ENCODE measurements at places on chromosomes 2 and 18.

DNA sequence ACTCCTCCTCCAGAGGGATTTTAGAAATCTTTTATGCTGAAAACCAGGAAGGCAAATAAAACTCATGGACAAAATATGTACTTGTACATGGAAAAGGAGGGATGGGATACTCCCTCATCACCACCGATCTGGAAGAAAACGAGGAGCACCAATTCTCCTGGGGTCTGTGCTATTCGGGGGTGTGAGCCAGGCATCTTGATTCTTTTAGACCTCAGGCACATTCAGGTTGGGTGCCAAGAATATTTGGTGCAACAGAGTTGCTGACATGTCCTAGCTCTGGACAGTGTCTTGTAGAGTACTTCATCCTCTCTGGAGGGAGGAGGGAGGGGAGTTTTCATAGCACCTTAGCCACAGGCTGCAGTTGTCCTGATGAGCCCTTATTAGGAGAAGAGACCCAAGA lies 163.0 kb downstream of the PRKCE start:
- no peak for DNase-seq

DNA sequence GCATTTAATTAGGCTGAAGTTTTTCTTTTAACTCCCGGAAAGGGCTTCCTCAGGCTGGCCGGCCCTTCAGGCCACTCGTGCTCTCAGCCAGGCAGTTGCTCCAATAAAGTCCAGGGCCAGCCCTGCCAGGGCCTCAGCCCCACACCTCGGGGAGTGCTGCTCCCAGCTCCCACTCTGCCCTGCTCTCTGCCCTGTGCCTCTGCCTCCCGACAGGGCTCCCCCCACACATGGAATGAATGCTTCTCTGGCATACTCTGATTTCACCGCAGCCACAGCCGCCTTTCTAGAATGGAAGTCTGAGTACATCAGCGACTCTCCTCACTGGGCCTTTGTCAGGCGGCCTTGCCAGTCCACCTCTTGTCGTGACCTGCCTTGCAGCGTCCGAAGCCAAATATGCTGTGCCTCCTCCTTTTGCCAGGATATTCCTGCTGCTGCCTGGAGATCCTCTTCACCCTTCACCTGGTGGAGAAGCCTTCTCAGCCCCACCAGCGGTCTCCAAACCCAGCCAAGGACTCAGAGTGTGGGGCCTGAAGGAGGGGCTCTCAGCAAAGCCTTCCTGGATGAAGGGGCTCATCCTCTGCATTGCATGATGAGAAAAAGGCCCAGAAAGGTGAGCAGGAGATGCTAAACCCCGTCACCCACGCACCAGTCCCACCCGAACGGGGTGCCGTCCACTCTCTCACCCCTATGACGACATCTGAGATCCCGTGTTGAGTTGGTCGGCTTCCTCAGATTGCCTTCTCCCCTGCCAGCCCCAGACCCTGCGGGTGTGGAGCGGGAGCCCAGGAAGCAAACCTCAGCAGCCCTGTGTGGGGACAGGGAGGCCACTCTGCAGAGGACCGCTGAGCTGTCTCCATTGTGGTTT lies 472.7 kb upstream of the HS6ST1 start:
- DNase-seq: no peak

DNA sequence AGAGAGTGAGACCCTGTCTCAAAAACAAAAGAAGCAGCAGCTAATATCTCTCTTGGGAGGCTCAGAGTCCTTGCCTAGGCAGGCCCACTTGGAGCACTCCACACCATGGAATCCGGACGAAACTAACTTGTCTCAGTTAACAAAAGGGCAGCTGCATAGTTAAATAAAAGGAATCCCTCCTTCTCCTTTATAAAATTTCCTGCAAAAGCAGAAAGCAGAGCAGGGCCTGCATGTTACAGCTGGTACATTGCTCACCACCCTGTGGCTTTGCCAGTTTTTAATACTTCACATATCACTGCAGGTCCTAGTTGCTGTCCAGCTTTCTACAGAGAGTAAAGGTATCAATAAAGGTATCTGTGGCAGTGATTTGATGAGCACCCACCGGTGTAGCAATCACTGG lies 93.6 kb downstream of the ASAP2 start:
- no peak for DNase-seq

DNA sequence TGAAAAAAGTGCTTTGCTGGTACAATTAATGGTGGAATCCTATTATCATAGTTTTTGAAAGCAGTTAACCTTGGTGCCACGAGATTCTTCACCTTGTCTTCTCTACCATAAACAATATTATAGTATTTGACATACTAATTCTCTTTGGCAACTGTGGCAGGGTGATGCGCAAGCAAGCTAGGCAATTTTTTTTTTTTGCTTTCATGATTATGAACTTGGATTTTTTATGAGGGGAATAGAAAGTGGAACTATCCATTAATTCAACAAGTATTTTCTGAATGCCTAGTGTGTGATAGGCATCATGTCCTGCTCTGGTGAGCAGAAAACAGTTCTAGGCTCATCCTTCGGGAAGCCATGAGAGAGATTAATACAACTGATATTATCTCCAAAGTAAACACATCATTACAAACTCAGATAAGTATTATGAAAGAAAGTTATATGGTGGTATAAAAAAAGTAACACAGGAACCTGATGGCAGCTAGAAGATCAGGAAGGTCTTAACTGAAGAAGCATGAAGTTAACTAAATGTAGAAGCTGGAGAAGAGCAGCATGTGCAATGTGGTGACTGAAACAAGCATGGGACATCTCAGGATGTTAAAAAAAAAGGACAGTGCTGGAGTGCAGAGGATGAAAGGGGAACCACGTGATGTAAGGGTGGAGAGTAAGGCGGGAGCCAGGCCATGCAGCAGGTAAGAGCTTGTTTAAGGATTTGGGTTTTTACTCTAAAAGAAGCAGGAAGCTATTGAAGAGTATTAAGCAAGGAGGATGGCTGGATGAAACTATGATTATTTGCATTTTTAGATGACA lies 113.7 kb downstream of the ZEB2 start:
- DNase-seq: no peak

- peak; percentile 72 for DNase-seq
Measured at GRCh38 chr18:34322365-34323289, 97.9 kb upstream of the NOL4 start.

DNA sequence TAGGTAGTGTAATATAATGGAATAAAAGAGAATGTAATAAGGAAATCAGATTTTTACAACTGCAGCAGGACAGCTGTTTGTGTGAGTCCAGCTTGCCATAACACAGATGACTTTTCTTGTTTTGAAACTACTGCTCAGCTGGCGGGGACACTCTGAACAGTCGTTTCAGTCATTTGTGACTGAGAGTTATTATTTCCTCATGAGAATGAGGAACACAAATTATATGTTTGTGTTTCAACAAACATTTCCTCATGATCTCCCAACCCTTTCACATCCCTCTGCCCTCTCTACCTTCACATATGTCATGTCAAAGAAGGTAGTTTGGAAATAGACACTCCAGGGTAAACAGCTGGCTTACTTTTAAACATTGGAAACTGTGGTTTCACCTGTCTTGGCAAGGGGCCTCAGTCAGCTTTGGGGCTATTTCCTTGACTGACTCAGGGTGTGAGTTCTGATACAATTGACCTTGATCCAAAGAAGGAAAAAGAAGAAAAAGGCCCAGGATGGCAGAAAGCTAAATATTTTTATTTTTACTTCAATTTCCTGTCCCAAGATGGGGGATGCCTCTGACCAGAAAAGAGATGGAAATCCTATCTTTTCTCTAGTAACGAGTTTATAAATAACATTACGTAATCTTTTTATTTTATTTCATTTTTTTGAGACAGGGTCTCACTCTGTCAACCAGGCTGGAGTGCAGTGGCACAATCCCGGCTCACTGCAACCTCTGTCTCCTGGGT lies 593 bp downstream of the SP140L start:
- no peak for DNase-seq

- DNase-seq: no peak
Measured at GRCh38 chr2:125004106-125004800, 979.2 kb downstream of the CNTNAP5 start.

DNA sequence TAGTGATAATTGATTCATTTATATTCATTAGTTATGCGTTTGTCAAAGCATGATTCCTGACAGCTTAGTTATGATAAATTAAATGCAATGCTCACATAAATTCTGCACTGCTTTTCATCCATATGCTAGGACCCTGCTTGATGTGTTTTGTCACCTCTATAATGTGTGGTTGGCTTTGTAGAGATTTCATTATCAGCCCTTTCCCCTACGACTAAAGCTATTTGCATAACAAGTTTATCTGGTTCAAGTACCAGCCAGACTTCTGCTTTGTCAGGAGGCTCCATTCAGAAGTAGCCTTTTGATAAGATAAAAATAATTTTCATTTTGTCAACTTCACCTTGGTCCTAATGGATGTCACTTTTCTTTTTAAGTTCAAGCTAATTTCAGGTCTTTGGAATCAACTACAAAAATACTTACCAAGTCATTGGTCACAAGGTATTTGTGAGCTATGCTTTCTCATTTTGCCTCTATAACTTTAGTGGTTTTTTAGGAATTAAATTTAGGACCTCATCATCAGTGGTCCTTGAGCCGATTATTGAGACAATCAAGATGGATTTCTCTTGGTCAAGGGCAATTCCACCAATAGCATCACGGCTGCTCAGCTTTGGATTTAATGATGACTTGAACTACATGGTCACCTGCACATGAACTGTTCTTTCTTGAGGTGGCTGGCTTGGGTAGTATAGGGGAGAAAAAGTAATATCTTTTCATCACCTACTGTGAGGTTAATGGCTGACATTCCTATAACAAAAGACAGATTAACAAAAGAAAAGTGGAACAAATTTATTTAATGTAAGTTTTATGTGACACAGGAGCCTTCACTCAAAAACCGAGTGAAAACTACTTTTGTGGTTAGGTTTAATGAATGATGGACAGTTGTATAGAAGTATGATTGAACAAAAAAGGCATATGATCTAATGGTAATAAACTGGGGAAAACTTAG lies 162.1 kb downstream of the MYO3B start:
- DNase-seq: peak; percentile 27

- DNase-seq: no peak
Measured at GRCh38 chr2:128651000-128651399, 332.3 kb upstream of the HS6ST1 start.

DNA sequence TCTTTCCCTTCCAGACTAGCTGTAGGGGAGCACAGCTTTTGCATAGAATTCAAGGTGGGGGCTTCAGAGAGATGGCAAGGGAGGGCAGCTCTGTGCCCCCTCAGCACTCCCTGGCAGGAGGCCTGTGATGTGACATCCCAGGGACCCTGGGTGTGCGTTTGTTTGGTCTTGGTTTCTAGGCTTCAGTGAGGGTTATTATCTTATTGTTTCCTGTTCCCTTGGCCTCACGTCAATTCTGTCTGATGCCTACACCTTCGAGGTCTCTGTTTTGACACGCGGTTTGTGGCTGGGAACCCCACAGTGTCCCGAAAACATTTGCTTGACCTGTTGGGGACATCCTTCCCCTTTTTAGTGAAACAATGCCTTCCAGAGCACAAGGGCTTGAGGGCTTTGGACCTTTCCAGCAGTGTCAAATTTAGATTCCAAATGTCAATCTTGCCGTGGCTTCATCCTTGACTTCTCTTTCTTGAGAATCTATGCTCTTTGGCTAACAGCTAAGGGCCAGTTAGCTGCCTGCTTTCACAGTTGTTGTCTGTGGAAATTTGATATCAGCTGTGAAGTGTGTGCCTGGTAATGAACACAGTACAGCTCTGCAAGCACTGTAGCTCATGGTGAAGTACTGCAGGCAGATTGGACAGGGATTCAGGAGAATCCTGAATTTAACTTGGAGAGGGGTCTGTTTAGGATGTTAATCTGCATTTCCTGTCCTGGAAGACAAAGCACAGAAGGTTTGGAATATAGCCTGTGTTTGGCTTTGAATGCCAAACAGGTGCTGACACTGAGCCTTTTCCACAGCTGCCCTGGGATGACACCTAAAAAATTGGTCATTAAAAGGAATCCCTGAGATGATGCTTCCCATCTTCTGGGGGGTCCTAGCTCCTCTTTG lies 108.2 kb upstream of the CXCR4 start:
- DNase-seq: no peak

GRCh38 chr2:191610756-191611155 lies 67.2 kb upstream of the NABP1 start:
- DNase-seq: no peak

GRCh38 chr18:10194592-10194991 lies 259.8 kb upstream of the APCDD1 start:
- DNase-seq: no peak
